T-helper 9 cell (primary cell): ENCODE measurements at places on chromosomes 16 and 17.
A peak's percentile ranks its signal among the peaks of the same experiment; 100 is the strongest.

DNA sequence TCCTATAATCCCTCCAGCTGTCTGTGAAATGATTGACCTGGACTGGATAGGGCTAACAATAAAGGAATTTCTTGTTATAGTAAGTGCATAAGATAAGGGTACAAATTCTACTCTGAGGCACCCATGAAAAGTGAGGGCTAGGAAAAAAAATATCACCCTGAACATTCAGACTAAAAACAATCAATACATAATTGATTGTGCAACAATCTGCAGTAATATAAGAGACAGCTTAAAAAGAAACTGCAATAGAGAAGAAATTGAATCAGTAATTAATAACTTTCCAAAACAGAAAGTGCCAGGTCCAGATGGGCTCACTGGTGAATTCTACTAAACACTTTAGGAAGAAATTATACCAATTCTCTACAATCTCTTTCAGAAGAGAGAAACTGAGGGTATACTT, 44.2 kb upstream of the CREBBP start:
- DNase-seq = no peak

DNA sequence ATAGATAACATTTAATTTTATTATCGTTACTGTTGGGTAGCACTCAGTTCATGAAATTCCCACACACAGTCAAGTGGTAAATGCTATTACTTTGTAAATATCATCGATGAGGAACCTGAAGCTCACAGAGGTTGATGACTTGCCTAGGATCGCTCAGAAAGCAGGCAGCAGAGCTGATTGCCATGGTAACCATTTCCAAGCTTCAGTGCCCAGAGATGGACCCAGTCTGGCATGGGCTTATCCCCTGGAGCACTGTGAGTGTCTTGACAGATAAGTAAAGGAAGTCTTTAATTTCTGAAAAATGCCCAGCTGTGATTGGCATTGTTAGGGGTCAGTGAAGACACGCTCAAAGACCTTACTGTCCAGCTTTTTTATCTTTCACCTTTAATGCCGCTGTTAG, 95.0 kb downstream of the PRKCB start:
- no peak for DNase-seq

GRCh38 chr17:50003911-50004310, 8.9 kb upstream of the DLX3 start:
- DNase-seq = no peak

DNA sequence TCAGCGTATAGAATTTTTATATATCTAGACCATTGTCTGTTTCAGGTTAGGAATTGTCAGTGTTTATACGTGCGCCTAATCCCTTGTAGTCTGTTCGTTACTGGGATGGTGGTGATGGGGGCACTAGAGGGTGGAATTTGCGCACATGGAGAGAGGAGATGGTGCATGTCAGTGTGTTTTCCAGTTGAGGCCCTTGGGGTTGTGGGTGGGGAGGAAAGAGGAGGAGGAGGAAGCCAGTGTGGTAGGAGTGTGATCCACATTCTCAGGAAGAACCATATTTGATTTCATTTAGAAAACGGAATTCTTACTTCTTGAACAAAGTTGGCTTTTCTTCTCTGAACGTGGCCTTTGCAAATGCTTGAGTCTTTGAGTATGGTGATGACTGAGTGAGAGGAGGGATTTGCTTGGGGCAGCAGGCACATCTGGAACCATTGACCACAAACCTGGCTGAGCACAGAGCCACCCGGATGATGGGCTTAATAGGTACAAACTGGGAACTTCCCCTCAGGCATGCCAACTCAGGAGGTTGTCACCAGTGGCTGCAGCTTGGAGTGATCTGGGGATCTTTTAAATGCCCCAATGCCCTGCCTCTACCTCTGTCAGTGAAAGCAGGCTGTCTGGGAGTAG, 98.9 kb downstream of the PRKCB start:
- no peak for DNase-seq

- DNase-seq = no peak
These were observed 73.7 kb downstream of the ADCY9 start for GRCh38 chr16:4042581-4042980.

DNA sequence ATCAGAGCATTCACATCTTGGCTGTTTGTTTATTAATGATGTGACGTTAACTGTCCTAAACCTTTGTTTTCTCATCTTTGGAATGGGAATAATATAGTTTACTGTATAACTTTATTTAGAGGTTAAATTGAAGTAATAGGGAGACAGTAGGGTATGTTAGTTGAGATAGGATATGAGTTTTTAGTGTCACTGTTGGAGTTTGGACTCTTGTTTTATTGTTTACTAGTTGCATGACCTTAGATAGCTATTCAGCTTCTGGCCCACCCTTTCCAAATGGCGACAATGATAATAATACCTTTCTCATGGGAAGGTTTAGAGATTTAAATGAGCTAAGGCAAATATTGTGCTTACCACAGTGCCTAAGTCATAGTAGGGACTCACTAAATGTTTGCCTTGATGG, 28.2 kb upstream of the CDC6 start:
- no peak for DNase-seq

- DNase-seq = peak; percentile 28
These were observed 167.0 kb downstream of the UTP18 start for GRCh38 chr17:51427323-51427811.

DNA sequence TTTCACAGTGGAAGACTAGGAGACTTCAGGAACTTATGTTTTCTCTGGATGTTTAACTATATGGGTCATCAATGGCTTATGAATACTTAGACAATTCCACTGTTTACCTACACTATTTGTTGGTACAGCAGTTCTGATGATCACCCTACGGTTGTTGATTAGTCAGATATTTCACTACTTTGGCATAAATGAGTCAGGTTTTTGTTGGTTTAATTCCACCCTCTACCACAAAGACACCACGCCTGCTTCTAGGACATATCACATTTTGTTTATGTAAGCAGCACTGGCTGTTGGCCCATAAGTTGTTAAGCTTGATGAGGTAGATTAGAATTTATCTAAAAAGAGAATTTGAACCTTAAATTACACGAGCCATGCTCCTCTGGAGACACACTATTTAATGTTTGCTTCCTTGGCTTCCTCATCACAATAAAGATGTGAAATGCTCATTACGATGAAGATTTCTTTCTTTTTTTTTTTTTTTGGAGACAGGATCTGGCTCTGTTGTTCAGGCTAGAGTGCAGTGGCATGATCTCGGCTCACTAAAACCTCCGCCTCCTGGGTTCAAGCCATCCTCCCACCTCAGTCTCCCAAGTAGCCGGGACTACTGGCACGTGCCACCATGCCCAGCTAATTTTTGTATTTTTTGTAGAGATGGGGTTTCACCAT, 4.3 kb downstream of the GDE1 start:
- no peak for DNase-seq

GRCh38 chr17:7862692-7863437, 5.1 kb downstream of the CYB5D1 start:
- DNase-seq = peak; percentile 38

GRCh38 chr16:66717776-66718175, 21.2 kb upstream of the CMTM4 start:
- DNase-seq = no peak

DNA sequence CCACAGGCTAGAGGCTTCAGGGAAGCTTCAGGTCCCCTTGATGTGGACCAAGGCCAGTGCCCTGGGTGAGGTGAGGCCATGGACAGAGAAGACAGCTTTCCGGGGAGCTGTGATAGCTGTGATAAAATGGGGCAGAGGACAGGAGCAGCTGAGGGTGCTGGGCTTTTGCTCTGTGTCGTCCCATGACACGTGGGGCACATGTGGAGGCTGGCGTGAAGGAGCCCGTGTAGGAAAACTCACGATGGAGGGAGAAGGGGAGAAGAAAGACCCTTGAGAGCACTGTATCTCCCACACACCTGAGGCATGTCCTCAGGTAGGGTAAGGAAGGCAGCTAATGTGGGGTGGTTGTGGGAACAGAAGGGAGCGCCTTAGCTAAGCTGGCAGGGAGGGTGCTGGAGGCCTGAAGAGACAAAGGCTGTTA, 21.3 kb downstream of the B9D1 start:
- DNase-seq = no peak

GRCh38 chr17:50641357-50641756, 6.7 kb downstream of the ABCC3 start:
- DNase-seq = no peak

DNA sequence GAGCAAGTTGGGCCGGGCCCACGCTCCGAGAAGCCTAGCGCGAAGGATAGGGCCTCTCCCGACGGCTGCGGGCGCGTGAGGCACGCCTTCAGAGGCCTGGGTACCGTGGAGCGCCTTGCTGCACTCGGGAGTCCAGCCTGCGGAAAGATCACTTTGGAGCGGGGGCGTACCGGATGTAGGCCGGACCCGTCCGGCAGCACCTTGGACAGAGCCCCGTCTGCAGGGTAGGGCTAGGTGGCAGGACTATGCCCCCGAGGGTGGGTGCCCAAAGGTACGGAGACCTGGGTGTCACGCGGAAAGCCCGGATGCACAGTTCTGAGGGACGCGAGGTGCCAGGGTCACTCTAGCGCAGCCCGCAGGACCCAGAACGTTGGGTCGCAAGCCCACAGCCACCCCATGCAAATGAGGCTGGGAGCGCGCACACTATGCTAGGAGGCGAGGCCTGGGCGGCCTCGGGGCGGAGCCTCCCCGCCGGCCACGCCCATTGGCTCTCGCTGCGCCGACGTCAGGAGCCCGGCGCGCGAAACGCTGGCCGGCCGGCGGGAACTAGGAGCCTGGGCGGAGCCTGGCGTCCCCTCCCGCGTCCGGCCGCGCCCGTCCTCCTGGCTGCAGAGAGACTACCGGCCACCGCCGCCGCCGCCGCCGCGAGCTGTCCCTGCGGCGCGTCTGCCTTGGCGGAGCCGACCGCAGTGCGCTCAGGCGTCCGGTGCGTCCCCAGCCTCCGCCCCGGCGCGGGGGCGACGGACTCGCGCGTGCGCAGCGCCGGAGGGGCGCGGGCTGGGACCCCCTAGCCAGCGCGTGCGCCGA, at the start of gene PAQR4:
Gene PAQR4, plus strand, starts transcription at position 611 of the 807 bp plus-strand sequence. CDS start 327 bp downstream, outside the sequence.
- peak; percentile 61 for DNase-seq

DNA sequence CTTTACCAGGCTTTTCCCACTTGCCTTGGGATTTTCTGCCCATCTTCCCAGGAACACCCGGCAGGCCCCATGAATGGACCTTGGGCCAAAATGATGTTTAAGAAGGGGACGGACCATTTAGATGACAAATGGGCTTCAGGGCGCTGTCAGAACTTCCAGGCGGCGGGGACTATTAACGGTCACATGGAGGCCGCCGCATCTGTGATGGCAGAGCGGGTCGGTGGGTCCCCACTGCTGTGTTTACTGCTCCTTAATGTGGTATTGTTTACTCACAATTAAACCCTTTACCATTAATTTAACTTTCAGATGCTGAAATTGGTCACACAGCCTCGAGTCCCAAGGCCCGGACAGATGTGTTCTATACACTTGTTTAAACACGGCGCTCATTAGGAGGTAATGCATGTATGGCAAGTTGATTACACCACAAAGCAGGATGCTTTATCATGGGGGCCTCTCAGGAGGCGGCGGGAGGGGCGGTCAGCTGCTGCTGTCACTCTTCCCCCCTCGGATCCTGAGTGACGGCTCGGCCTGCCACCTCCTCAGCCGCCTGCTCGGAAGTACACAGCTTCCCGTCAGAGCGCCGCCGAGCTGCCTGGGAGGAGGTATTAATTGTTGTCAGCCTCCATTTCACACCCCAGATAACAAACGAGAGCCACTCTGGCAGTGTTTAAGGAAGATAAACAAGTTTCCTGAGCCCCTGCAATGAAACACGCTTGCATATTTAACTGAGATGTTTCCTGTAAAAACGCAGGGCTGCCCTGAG, 83.9 kb upstream of the IRX3 start:
- no peak for DNase-seq

DNA sequence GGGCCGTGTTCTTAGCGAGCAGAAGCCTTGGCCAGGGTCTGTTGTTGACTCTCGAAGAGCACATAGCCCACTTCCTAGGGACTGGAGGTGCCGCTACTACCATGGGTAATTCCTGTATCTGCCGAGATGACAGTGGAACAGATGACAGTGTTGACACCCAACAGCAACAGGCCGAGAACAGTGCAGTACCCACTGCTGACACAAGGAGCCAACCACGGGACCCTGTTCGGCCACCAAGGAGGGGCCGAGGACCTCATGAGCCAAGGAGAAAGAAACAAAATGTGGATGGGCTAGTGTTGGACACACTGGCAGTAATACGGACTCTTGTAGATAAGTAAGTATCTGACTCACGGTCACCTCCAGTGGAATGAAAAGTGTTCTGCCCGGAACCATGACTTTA, 18.5 kb downstream of the RSPRY1 start:
- no peak for DNase-seq

DNA sequence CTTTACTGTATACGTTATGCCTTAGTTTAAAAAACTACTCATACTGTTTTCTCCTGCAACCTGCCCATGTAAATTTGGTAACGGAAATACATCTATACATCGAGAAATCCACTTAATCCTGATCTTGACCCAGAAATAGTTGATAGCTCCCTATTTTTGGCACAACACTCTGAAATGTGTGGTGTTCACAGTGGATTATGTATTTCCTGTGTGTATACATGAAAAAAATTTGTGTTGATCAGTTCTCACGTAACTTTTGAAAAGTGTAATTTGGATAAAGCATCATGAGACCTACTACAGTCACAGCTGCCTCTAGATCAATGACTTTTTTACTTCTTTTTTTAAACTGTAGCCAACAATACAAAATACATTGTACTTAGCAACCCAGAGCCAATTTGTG, 90.7 kb downstream of the VMP1 start:
- DNase-seq = no peak
